Spleen (tissue), 13 donors: ENCODE measurements at places on chromosomes 13 and 19. TPM values are rescaled to one million over a fixed set of nuclear protein-coding genes. Genes with fewer than 3 reads are reported as not detected.

DNA sequence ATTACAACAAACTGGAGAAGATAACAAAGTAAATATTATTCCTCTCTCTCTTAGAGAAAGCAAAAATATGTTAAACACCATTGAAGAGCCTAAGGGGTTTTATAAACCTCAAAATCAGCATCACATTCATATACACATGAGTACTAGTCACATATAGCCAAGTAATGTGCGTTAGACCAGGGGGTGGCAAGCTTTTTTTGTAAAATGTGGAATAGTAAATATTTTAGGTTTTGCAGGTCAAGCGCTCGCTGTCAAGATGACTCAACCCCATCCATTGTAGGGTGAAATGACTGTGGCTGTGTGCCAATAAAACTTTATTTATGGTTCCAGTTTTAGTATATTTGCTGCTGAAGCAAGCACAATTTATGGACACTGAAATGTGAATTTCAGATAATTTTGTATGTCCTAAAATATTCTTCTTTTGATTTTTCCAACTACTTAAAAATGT is 21.7 kb downstream of the RFX2 start:
- peaks cover 24% of the 10 kb centered on the region for H3K4me1 ChIP-seq
- DNase-seq, result no peak
- no peak overlapping the region for H3K27ac ChIP-seq
- no peaks in the 10 kb centered on the region for H3K27me3 ChIP-seq

- H3K4me3 ChIP-seq, result no peak overlapping the region
- no peak overlapping the region for H3K27ac ChIP-seq
- H3K4me1 ChIP-seq, result peaks cover 40% of the 10 kb centered on the region
- H3K36me3 ChIP-seq, result no peaks in the 10 kb centered on the region
These were observed 26.7 kb downstream of the LATS2 start for GRCh38 chr13:21034603-21035191.

- H3K27me3 ChIP-seq, result no peaks in the 10 kb centered on the region
- H3K4me3 ChIP-seq, result no peak overlapping the region
- H3K4me1 ChIP-seq, result peaks cover 10% of the 10 kb centered on the region
- H3K27ac ChIP-seq, result no peak overlapping the region
- H3K36me3 ChIP-seq, result peaks cover 2% of the 10 kb centered on the region
These were observed 20.7 kb upstream of the TPT1 start for GRCh38 chr13:45361596-45362206.

- DNase-seq, result no peak
- H3K4me3 ChIP-seq, result no peak overlapping the region
- H3K27me3 ChIP-seq, result no peaks in the 10 kb centered on the region
These were observed 74.1 kb downstream of the ABCC4 start for GRCh38 chr13:95226932-95227695.

Gene ZNF675
- total RNA-seq, result 19.2 TPM

Gene HIF3A
- total RNA-seq, result 112 TPM

DNA sequence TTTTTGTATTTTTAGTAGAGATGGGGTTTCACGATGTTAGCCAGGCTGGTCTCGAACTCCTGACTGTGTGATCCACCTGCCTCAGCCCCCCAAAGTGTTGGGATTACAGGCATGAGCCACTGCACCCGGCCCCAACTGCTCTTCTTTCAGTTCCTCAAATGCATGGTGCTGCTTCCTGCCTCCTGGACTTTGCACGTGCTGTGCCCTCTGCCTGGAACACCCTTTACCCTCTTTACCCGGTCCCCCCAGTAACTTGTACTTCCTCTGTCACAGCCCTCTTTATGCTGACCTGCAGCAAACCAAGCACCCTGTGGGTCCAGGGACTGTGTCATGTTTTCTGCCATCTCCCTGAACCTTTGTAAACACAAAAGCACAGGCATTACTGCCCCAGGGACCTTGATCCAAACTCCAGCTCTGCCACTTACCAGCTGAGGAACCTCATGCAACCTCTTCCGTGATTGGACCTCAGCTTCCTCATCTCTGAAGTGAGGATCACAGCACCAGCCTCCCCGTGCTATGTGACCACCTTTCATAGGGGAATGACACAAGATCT is 3.8 kb downstream of the BLVRB start:
- H3K27me3 ChIP-seq, result peaks cover 6% of the 10 kb centered on the region
- DNase-seq, result peak; percentile 84
- H3K36me3 ChIP-seq, result peaks cover 22% of the 10 kb centered on the region
- H3K4me1 ChIP-seq, result peaks cover 45% of the 10 kb centered on the region
- H3K4me3 ChIP-seq, result no peak overlapping the region

DNA sequence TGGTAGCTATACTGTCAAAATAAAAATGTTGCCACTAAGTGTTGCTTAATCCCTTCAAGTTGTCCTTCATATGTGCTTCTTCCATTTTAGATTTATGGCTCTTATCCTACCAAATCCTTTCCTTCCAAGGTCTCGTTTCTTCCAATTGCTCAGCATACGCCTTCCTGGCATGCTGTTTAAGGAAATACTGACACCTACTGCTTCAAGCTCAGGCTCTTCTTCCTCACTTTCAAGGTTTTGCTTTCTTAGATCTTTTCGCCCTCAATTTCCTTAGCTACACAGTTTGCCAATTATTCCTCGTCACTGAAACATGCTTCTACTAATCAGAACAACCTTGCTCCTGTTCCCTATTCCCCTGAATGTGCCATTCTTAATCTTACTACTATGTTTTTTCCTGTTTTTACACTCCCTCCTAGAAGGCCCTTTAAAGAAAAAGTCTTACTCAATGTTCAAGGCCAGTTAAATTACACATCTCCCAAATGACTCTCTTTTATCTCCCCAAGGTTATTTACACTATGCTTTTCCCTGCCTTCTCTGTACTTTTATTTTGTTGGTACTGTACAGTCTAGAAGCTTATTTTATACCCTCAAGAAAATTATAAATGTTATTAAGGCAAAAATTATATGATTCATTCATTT is 343.1 kb downstream of the MZT1 start:
- no peak for DNase-seq
- H3K27me3 ChIP-seq, result no peaks in the 10 kb centered on the region
- no peaks in the 10 kb centered on the region for H3K36me3 ChIP-seq
- no peak overlapping the region for H3K27ac ChIP-seq
- no peaks in the 10 kb centered on the region for H3K4me1 ChIP-seq

DNA sequence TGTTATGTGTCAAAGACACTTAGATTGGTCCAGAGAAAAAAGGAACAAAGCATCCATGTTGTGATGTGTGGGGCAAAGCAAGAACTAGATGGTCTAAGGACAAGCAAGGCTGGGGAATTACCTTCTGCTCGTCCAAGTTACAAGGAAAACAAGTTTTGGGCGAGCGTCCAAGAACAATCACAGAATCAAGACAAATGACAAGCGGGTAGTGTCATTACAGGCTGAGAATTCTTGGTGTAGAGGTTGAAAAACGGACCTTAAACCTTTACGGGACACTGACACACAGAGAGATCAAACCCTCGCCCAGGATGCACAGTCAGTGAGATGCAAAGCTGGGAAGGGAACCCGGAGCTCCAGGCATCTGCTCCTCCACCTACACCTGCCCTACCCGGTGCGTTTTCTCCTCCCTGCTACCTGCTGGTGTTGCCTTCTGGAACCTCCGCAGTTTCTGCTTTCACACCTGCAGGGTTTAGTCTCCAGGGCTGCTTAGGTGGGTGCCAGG is 515 bp upstream of the ZNF324B start:
- peaks cover 20% of the 10 kb centered on the region for H3K4me1 ChIP-seq
- DNase-seq, result no peak

GRCh38 chr13:110628952-110629701 is 13.8 kb downstream of the NAXD start:
- no peak overlapping the region for H3K4me3 ChIP-seq
- no peaks in the 10 kb centered on the region for H3K36me3 ChIP-seq
- H3K4me1 ChIP-seq, result peaks cover 64% of the 10 kb centered on the region

- peaks cover 68% of the 10 kb centered on the region for H3K27me3 ChIP-seq
- DNase-seq, result peak; percentile 71
- H3K27ac ChIP-seq, result no peak overlapping the region
- peaks cover 16% of the 10 kb centered on the region for H3K4me1 ChIP-seq
These were observed 14.6 kb downstream of the VSIG10L start for GRCh38 chr19:51327066-51328001.

DNA sequence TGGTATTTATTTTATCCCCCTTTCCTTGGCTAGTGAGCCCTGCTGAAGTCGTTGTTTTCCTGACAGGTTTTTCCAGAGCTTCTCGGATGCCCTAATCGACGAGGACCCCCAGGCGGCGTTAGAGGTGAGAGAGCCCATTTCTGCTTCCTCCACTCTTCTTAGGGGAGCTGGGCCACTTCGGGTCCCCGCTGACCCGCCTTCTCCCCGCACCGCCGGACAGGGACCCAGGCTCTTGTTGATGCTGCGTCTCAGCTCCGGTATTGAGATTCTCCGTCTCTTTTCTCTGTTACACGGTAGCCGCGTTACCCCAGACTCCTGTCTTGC is 306 bp downstream of the SUGT1 start:
- DNase-seq, result no peak
- peak overlapping the region; percentile 89 for H3K27ac ChIP-seq
- H3K36me3 ChIP-seq, result peaks cover 40% of the 10 kb centered on the region
- peaks cover 48% of the 10 kb centered on the region for H3K4me1 ChIP-seq
- no peaks in the 10 kb centered on the region for H3K27me3 ChIP-seq
- H3K4me3 ChIP-seq, result peak overlapping the region; percentile 84

Gene FOSB
- 7.2 TPM for total RNA-seq

DNA sequence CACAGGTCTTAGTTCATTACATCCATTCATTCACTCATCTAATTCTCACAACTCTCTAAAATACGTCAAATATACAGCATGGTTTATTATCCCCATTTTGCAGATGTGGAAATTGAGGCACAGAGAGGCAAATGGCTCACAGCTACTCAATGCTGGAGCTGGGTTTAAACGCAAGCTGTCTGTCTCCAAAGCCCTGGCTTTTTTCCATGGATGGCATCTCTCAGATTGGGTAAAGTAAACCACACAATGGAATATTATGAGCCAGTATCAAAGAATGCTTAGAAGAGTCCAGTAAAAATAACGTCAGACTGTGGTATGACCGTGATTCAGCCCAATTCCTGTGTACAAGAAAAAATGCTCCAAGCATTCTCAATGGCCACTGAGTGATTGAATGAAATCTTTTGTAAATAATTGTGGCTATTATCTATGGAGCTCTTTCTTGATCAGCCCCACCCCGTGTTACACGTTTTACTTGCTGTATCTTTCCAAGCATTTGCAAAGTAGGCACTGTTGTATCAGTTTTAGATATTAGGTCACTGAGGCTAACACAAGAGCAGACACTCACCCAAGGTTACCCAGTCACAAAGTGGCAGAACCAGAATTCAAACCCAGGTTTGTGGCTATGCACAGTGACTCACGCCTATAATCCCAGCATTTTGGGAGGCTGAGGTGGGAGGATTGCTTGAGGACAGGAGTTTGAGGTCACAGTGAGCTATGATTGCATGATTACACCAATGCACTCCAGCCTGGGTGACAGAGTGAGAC is 5.5 kb upstream of the ACP7 start:
- H3K36me3 ChIP-seq, result no peaks in the 10 kb centered on the region
- no peak overlapping the region for H3K4me3 ChIP-seq
- peaks cover 9% of the 10 kb centered on the region for H3K27me3 ChIP-seq

DNA sequence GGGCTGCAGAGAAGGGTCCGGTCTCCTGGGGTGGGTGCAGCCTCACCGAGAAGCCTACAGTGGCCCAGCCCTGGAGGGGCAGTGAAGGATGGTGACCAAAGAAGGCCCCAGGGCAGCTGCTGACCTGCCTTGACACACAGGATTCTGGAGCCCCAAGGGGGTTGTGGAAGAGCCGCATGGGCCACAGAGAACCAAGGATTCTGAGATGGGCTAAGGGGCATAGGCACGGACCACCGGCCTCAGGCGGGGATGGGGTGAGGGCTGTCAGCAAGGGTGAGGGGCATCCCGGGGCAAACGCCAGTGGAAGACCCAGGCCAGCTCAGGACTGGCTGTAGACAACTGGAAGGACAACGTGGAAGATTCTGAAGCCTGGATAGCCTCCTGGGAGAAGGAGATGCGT is 151.6 kb downstream of the TEX29 start:
- no peaks in the 10 kb centered on the region for H3K27me3 ChIP-seq
- DNase-seq, result no peak
- no peaks in the 10 kb centered on the region for H3K36me3 ChIP-seq
- H3K27ac ChIP-seq, result no peak overlapping the region
- H3K4me3 ChIP-seq, result no peak overlapping the region
- no peaks in the 10 kb centered on the region for H3K4me1 ChIP-seq

Gene NACC1
- 22.0 TPM for total RNA-seq

Gene GPR4
- 5.6 TPM for total RNA-seq

Gene WDR88
- total RNA-seq, result not detected
